ENCODE measurements at places on chromosomes 4 and X.

DNA sequence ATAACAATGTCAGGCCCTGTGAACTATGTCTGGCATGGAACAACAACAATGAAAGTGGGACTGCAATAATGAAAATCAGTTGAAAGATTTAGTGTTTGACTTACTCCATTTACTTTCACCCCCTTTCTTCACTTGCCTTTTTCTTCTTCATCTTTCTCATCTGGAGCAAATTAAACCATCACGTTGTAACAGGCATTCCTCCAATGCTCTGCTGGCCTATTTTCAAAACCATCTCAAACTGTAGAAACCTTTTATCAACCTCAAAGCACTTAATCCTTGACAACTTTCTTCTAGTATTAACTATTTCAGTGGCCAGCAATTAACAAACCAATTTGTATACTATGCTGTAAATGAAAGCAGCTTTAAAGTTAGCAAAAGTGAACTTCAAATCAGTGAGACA is 8.3 kb downstream of the KLHL13 start:
- no peak for DNase-seq

DNA sequence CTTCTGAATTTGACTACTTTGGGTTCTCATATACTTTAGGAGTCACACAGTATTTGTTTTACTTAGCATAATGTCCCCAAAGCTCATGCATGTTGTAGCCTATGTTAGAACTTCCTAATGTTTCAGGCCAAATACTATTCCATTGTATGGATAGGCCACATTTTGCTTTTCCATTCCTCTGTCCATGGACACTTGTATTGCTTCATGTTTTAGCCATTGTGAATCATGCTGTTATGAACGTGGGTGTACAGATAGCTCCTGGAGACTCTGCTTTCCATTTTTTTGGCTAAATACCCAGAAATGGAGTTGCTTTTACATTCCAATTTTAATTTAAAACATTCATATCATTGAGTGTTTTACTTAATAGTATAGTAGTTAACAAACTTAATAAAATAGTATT is 54.5 kb downstream of the HTT start:
- no peak for DNase-seq

GRCh38 chr4:13515268-13515667 is 29.0 kb downstream of the NKX3-2 start:
- DNase-seq: no peak

- no peak for DNase-seq
Observed at GRCh38 chr4:156830351-156830750, 141.2 kb downstream of the PDGFC start.

DNA sequence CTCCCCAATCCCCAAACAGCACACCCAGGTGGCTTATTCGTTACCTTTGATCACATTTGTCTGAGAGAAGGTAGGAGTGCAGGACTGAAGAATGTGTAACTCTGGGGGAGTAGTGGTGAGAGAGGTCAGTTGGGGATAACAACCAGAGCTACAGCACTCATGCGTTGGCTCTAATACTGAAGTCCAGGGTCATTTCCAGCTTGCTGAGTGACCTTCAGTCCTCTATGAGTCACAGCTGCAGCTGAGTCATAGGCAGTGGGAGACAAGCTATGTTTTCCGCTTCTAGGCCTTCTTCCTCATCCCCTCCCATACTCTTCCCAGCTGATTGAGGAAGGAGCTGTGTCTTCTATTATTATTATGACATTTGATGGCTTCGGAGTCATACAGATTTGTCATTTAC is 31.6 kb upstream of the CT47C1 start:
- DNase-seq: no peak

DNA sequence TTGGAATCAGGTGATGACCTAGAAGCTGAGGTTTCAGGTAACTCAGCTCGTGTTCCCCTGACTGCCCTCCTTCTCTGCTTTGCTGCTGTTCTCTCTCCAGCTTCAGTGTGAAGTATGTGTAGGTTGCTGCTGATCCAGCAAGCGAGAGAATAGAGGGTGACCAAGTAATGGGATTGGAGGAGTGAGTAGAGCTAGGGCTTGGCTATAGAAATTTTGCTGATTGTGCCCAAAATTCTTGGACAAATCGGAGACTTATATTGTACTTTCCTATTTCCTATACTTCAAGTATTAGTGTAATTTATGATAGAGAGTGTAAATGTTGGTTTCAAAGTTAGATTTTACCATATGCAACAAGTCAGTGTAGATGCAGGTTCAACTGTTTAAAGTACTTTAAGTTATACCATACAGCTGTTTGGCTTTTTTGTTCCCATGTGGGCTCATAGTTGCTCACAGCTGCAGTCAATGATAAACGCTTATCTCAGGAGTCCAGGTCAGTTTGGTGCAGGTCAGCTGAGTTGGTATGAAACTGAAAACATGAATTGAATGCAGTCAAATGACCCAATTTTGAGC is 48.0 kb downstream of the RAPGEF2 start:
- DNase-seq: no peak

- no peak for DNase-seq
Observed at GRCh38 chr4:183262776-183263100, 57.3 kb downstream of the CLDN22 start.

- DNase-seq: no peak
Observed at GRCh38 chrX:134949271-134949670, 41.5 kb upstream of the SMIM10 start.

GRCh38 chr4:8176547-8177399 is 18.2 kb upstream of the ABLIM2 start:
- no peak for DNase-seq

- no peak for DNase-seq
Observed at GRCh38 chr4:163662768-163663167, 168.3 kb downstream of the TMA16 start.

DNA sequence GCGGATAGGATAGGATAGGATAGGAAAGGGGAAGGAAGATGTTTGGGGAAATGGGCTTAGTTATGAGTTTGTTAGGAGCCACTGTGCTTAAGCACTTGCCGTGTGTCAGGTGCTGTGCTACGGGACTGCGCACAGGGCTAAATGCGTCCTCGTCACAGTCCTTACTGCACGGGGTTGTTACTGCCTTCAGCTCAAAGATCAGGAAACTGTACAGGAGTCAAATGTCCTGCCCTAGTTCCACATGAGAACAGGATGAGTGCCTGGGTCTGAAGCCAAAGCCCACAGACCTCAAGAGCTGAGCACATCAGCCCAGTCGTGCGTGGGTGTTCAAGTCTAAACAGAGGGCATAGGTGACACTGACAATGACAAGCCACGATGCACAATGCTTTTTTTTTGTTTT is 15.0 kb downstream of the ACSL1 start:
- no peak for DNase-seq

DNA sequence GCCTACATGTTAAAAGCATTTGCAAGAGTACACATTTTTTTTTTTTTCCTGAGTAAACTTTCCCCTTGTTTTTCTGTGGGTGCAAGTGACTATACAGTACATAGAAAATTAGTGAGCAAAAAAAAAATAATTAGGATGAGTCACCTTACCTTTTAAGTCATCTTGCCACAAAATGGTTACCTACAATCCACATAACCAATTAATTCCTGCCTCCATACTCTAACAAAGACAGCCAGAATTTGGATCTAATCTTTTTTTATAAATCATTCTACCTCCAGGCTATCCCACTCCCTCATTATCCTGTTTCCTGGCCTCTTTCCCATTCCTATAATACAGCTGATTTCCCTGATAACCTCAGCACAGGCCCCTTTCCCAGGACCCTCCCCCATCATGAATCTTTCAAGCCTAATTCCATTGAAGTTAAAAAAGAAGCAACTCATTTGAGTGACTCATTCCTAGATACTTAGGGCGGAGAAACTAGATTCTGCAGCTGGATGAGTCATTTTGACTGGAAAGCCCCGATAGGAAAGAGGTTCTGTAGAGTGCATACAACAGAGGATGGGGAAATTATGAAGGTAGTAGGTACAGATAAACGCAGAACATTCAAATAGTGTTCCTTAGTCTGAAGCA is 128.2 kb downstream of the C4orf51 start:
- DNase-seq: no peak

DNA sequence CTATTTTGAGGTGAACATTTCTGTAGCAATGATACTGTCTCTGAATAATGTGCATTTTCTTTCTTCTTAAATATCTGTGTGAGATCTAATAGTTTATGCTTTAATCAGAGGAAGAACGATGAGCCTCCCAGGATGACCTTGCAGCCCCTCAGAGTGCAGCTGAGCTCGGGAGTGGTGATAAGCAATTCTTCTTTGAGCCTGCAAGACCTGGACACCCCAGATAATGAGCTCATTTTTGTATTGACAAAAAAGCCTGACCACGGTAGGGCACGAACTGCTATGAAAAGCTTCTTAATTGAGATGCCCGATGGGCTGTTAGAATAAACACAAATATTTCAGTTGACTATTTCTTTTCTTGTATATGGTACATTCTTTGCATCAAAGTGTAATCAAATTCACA is 105.0 kb upstream of the ANXA3 start:
- DNase-seq: no peak

GRCh38 chr4:10083861-10084641 is 32.5 kb downstream of the WDR1 start:
- DNase-seq: no peak

DNA sequence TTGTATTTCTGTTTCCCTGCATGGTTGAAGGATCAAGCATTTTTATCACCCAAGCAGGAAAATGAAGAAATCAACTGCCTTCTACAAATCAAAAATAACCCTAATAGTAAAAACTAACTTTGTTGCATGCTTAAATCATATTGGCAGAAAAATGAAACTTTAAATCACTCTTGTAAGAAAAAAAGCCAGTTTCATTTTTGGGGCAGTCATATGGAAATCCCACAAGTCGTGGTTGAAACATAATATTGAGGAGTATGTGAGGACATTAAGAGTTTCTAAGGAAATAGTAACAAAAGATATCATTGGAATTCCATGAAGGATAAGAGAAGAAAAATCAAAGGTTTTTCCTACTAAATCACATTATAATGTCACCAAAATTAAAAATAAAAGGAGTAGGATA is 8.4 kb downstream of the TEC start:
- DNase-seq: no peak

DNA sequence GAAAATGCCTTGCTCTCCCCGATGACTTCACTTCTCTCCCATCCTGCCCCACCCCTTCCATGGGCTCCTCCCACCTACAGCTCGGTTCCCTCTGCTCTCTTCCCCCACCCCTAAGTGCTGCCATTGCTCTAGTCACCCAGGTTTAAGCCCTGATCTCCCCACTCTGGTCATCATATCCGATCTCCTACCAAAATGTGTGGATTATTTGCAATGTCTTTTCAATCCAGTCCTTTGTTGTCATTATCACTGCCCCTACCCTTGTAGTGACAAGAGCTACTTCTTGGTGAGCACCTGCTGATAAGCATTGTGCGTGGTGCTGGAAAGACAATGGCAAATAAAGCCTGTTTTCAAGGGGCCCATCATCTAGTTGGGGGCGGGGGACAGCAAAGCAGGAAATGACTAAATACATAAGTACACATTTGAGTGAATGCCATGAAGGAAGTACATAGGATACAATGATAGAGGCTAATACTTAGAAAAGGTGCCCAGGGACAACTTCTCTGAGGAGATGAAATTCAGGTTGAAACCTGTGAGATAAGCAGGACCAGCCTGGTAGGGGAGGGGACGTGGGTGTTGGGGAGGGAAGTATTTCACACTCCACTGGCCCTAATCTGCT is 63.8 kb downstream of the DLG3 start:
- DNase-seq: no peak

DNA sequence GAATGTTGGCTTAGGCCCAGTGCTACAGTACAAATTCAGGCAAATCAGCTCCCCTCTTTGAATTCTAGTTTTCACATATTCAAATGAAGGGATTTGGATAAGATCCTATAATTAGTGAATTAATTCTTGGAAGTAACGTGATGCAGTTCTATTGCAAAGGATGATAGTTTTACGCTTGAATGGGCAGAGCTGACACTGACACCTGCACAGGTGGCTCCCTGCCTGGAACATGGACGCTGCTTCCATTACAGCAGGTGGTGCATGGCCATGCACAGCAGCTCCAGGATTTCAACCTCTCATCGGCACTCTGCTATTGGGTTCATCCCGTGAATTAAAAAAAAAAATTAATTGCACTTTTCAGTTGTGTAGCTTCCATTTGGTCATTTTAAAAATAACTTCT is 28.4 kb upstream of the RPS6KA6 start:
- no peak for DNase-seq

- DNase-seq: no peak
Observed at GRCh38 chrX:134482371-134482770, 22.4 kb downstream of the HPRT1 start.

GRCh38 chr4:182141061-182141460 is 102.1 kb upstream of the TENM3 start:
- no peak for DNase-seq

DNA sequence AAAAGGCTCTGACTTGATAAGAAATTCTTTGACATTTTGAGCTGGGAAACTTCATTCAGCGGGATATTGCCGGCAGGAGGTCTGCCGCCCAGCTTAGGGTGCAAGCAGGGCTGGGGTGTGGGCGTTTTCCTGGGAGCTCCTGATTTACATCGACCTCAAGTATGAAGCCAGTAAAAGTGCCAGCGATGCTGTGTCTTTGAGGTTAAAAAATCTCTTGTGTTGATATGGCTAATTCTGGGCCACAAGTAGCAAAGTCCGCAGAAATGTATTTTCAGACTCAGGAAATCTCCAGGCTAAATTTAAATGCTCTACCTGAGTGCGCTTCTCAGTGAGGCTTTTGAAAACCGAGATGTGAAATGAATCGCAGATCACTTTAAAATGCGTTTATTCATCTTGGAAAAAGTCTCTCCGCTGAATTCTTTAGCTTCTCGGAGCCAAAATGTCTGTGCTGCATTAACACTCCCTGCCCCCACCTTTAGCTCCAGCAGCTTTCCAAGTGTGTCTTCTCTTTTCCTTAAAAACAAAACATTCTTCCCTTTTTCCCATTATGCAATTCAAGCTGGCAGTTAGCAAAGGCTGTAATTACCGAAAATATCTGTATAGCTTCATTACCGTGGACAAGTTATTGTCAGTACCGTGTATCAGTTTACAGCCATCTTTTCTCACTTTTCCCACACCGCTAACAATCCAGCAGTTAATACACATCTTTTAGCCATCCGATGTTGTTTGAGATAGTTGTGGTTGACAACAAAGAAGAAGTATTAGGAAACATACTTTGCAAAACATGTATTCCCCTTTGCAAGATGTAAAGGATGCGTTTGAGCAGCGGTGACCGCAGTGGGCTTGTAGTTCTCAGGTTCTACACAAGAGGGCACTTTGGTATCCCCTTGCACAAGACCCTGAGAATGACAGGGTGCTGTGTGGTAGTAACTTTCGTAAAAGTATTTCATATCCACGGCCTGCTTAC is 136.0 kb upstream of the STX18 start:
- DNase-seq: no peak

GRCh38 chrX:15465896-15466651 is 27.1 kb downstream of the PIR start:
- no peak for DNase-seq

GRCh38 chr4:7017446-7018048 is 25.6 kb upstream of the TADA2B start:
- no peak for DNase-seq

- no peak for DNase-seq
Observed at GRCh38 chrX:4182408-4182806, 469.0 kb upstream of the PRKX start.

DNA sequence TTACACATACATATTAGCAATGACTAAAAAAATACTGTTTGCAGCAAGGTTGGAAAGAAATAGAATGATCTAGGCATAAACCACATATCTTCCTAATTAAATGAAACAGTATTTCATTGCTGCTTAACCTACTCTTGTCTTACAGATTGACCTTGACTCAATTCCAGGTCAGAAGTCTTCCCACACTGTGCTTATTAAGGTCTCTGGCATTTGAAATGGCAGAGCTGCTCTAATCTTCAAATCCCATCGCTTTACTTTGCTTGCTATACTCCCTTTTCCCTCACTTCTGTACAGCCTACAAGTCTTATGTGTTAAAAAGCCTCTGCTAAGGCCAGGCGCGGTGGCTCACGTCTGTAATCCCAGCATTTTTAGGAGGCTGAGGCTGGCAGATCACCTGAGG is 424.5 kb downstream of the RPA4 start:
- DNase-seq: no peak
